ENCODE measurements at places on chromosomes 16 and 17. TPM values are rescaled to one million over a fixed set of nuclear protein-coding genes. Genes with fewer than 3 reads are reported as not detected.

The GINS3 gene
- 4.7 TPM for polyA plus RNA-seq

The CCDC78 gene
- 8.8 TPM for polyA plus RNA-seq

The FNDC8 gene
- polyA plus RNA-seq: not detected

The PRDM7 gene
- polyA plus RNA-seq: not detected

The GPATCH8 gene
- 24.5 TPM for polyA plus RNA-seq

All from neural cell (in vitro differentiated cells).